ENCODE measurements at places on chromosomes 5 and 9.

GRCh38 chr5:137148159-137148558 is 351.0 kb downstream of the SPOCK1 start:
- no peak for DNase-seq

GRCh38 chr9:80351612-80352011 is 779.8 kb downstream of the TLE4 start:
- DNase-seq: no peak

DNA sequence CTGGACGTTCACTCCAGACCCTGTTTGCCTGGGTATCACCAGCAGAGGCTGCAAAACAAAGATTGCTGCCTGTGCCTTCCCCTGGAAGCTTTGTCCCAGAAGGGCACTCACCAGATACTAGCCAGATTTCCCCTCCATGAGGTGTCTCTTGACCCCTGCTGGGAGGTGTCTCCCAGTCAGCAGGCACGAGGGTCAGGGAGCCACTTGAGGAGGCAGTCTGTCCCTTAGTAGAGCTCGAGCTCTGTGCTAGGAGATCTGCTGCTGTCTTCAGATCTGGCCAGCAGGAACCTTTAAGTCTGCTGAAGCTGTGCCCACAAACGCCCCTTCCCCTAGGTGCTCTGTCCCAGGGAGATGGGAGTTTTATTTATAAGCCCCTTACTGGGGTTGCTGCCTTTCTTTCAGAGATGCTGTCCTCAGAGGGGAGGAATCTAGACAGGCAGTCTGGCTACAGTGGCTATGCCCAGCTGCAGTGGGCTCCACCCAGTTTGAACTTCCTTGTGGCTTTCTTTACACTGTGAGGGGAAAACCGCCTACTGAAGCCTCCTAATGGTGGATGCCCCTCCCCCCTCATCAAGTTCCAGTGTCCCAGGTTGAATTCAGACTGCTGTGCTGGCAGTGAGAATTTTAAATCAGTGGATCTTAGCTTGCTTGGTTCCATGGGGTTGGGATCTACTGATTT is 253.9 kb downstream of the SPATA31D1 start:
- no peak for DNase-seq

GRCh38 chr5:147673266-147673665 is 109.3 kb downstream of the JAKMIP2 start:
- no peak for DNase-seq

DNA sequence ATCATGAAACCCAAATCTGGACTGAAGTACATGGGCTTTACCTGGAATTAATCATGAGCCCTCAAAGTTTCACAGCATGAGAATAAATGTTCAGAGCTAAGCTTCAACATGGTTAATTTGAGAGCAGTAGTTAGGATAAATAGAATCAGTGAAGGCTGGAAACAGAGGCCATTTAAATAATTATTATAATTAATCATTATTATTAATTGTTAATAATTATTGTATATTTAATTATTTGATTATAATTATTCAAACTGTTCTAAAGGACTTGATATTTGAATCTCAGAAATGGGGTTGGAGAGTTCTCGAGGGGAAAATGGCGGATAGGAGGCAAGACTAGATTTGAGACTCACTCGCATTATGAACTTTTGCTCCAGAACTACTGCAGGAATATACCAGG is 119.6 kb upstream of the ITGA1 start:
- DNase-seq: no peak

- DNase-seq: no peak
Measured at GRCh38 chr5:152529440-152529839, 124.4 kb upstream of the NMUR2 start.

- DNase-seq: no peak
Measured at GRCh38 chr5:15983392-15983791, 196.2 kb downstream of the MARCHF11 start.

GRCh38 chr5:61115968-61116367 is 46.3 kb downstream of the SMIM15 start:
- no peak for DNase-seq

- DNase-seq: no peak
Measured at GRCh38 chr9:107749787-107750444, 260.3 kb upstream of the KLF4 start.

DNA sequence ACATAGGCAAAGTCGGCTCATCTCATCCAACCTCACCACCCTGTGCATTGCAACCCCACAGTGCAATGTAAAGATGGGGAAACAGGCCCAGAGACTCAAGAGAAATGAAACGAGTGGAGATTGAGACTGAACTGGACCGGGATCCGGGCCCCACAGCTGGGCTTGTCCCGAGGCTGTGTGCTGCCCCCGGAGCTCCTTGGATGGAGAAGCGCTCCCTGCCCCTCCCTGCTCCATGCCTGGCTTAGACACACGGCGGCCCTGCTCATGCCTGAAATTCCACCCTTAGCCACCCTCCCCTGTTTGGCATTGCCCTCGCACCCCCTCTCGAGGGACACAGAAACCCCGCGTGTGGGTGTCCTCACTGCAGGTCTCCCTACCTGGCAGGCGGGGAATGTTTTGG is 27.2 kb upstream of the FCN1 start:
- DNase-seq: no peak

DNA sequence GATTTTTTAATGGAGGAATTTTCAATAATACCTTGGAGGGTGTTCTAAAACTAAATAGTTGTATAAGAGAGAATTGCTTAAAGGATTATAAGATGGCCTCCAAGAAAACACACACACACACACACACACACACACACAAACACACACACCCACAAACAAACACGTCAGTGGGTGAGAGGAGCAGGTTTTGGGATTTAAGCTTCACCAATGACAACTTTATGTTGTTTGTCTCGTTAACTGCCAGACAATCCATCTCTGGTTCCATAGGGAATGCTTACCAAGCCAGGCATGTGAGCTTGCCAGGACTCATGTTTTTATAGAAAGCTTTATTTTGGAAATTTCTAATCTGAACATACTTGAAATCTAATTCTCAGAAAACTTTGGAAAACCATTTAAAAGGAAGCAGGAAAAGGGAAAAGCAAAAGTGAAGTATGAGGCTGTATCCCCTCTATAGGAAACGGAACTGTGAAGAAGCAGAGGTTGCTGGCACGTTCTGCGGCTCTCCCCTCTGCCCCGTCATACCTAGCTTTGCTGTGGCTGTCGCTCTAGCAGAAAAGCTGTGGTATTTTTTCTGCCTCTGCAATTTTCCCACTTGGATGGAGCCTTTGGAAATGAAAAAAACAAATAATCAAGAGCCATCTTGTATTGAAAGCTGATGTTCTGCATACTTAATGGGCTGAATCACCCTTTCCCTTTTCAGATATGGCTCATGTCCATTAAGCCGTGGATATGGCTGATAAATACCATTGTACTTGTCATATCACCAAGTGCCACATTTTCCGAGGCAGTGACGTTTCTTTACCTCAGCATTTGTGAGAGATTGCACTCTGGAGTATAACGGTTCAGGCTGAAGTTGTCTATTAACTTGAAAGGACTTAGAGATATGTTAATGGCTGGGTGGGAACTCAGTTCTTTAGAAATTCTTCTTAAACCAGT is 112.7 kb downstream of the NTRK2 start:
- DNase-seq: no peak

GRCh38 chr9:68427216-68427977 is 71.0 kb downstream of the PGM5 start:
- no peak for DNase-seq

- no peak for DNase-seq
Measured at GRCh38 chr9:133493845-133494540, 15.1 kb upstream of the SLC2A6 start.

DNA sequence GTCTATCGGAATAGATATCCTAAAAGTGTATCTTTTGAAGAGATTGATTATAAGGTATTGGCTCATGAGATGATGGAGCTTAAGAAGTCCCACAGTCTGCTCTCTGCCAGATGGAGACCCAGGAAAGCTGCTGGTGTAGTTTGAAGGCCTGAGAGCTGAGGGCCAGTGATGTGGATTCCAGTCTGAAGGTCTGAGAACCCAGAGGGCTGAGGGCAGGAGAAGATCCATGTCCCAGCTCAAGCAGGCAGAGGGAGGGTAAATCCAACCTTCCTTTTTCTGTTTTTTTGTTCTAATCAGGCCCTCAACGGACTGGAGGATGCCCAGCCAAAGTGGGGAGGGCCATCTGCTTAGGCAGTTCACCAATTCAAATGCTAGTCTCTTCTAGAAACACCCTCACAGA is 11.0 kb upstream of the ABL1 start:
- DNase-seq: no peak

DNA sequence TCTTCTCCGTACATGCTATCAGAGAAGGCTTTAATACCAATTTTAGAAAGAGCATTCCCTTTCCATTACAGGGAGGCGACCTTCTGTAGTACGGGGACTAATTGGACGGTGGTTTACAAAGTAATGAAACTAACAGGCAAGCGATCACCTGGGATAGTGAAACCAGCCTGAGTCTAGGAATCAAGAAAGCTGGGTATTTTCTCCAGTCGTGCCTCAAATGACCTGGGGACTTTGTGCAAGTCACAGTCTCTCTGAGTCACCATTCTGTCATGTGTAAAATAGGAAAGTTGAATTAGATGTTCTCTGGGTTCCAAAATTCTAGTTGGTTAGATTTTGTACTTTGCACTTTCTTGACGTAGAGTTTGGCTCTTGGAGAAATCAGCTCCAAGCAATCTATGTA is 22.7 kb upstream of the SSBP2 start:
- DNase-seq: no peak

DNA sequence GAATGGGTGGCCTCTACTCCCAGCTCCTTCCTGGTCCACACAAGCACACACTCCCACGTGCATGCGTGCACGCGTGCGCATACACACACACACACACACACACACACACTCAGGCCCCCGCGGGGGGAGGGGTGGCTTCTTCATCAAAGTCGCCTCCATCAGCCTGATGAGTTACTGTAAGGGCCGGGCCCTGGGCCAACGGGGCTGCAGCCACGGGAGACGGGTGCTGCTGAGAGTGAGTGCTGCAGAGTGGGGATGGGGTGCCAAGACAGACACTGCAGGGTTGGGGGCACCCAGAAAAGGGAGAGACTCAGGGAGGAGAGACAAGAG is 18.1 kb downstream of the CNTFR start:
- DNase-seq: no peak

DNA sequence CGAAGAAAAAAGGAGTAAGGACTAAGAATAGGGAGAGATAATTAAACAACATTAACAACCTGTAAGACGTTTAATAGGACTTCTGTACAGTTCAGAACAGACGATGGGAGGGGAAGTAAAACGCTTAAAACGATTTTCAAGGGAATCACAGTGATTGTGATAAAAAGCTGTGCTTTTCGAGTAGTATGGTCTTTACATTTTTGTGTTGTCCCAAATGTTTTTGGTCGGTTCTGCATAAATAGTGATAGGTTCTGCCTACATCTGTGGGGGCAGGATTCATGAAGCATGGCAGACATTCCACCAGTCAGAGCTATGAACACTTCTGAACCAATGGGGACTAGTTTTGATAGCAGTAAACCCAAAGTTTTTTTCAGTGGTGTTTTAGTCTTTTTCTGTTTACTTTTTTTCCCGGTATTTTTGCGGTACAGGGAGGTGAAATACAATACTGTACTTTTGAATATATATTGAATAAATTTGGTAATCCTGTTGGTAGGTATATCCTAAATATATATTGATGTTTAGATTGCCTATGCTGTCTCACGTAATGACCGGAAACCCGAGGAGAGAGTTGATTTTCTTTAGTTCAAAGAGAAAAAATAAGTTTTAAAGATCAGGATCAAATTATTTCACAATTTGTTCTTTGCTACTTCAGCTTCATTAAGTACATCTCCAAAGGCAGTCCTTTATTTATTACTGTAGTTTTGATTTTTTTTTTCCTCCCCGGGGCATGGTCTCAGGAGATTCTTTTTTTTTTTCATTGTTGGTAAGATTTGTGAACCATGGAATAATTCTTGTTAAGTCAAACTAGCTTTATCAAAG is 1.3 kb downstream of the ERBIN start:
- no peak for DNase-seq
